CD8-positive, alpha-beta memory T cell (primary cell): ENCODE measurements at places on chromosomes 7 and 10. TPM values are rescaled to one million over a fixed set of nuclear protein-coding genes. Genes with fewer than 3 reads are reported as not detected.

DNA sequence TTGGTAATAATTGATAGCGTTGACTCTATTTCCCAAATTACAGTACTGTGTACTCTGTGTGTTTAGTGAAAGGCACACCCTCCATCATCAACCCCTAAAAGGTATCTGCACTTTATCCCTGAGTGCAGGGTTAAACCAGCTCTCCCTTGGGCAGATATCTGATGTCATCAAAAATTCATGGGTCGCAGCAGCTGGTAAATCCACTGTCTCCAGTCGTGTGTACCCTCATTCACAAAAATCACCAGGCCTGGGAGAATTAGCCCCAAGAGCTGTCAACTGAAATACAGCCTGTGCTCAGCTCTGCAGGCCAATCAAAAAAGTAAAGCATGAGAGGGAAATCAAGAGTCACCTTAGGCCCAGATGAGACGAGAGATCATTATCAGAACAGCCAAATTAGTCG lies 103.7 kb downstream of the HIP1 start:
- no peak for DNase-seq

The NPY4R gene
- not detected for polyA plus RNA-seq

GRCh38 chr7:135707570-135707966 lies 20.4 kb downstream of the SLC13A4 start:
- DNase-seq: no peak

GRCh38 chr10:58347967-58348366 lies 13.2 kb downstream of the UBE2D1 start:
- no peak for DNase-seq

- DNase-seq: no peak
These were observed 311.4 kb downstream of the ADARB2 start for GRCh38 chr10:1425879-1426278.

DNA sequence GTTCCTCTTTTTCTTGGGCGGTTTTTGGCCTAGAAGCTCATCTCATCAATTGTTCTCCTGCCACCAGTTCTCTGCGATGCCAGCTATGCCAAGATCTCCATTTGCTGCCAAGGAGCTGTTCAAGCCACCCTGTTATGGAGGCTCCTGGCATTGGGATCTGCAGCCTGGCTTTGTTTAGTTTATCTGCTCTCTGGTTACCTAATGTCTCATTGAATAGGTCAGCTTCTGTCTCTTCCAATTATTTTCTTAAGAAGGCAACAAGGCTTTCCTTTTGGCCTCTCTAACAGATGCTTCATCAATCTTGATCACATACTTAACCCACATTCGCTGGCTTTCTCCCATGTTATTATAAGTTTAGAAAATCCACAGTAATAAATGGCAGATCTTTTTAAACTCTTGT lies 20.6 kb upstream of the SDK1 start:
- no peak for DNase-seq

DNA sequence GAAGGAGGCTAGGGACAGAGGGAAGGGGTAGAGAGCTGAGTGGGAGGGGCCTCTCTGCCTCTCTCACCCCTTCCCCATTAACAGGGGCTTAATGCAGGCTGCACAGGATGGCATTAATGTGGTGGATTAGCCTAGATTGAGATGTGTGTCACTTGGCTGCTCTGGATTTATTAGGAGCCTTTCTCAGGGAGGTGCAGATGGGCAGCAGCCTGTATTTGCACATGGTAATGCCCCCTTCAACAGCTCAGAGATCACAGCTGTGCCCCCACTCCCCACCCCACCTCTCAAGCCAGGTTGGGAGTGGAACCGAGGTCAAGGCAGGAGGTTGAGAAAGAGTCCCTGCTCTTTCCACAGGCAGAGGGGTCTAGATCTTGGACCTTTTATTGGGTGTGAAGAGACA lies 7.3 kb downstream of the PITX3 start:
- no peak for DNase-seq

GRCh38 chr7:50304911-50305582 lies 531 bp downstream of the IKZF1 start:
- peak; percentile 41 for DNase-seq

- DNase-seq: no peak
These were observed 62.5 kb downstream of the GNA12 start for GRCh38 chr7:2781636-2782035.

DNA sequence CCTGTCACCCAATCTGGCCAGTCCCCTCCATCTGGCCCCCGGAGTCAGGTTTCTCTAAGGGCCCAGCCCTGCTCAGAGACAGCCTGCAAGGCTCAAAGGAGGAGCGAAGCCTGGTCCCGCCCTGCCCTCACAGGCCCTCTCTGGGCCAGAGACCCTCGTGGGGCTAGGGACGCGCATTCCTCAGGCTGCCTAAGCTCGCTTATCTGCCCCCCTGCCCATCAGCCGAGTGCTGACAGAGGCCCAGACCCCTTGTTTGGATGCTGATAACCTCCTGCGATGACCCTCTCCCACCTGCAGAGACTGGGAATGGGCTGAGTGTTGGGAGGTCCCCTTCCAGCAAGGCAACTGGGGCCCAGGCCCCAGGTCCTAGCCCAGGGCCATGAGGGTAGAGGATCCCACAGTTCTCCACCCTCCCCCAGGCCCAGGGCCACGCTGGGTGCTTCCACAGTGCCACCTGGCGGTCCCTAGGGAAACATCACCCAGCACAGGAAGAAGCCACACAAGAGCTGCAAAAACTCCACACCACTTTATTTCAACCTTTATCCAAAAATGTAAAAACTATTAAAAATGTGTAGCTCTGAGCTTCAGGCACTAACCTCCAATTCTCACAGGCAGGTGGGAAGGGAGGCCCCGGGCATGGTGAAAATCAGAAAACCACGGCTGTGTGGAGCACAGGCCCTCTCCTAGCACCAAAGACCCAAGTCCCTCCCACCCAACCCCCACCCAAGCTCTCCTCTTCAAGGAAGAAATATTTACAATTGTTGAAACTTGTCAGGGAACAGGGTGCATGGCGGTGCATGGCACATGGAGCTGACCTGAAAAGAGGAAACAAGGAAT lies 2.2 kb downstream of the NPM3 start:
- peak; percentile 55 for DNase-seq

The HOXA1 gene
- 0.75 TPM for polyA plus RNA-seq

The ERLIN1 gene
- polyA plus RNA-seq: 11.8 TPM

The OR2A5 gene
- polyA plus RNA-seq: not detected

The TRIM56 gene
- 22.0 TPM for polyA plus RNA-seq

DNA sequence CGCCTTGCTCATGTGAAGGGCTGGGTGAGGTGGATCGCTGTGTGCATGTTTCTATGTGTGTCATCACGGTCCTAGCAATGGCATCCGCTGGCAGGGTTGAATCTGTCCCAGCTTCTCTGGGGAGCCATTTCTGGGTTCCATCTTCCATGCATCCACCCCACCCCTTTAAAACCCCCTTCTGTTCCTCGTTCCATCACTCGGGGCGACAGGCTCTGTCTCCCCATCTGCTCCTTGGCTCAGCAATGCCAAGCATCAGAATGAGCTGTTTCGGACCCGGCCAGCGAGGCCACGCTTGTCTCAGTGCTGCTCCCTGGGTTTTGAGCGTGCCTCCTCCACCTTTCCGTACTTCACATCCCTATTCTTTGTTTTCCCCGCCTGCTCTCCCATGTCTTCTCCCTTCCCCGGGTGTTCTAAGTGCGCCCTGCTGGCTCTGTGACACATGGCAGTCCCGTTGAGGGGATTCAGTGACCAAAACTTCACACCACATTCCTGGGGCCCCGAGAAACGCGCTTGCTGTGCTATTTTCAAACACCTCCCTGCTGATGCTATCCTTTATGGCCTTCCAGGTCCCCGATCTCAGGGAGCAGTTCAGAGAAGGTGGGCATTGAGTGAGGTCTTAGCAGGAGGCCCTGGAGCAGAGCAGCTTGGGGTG lies 554.1 kb upstream of the FOXK1 start:
- DNase-seq: no peak

DNA sequence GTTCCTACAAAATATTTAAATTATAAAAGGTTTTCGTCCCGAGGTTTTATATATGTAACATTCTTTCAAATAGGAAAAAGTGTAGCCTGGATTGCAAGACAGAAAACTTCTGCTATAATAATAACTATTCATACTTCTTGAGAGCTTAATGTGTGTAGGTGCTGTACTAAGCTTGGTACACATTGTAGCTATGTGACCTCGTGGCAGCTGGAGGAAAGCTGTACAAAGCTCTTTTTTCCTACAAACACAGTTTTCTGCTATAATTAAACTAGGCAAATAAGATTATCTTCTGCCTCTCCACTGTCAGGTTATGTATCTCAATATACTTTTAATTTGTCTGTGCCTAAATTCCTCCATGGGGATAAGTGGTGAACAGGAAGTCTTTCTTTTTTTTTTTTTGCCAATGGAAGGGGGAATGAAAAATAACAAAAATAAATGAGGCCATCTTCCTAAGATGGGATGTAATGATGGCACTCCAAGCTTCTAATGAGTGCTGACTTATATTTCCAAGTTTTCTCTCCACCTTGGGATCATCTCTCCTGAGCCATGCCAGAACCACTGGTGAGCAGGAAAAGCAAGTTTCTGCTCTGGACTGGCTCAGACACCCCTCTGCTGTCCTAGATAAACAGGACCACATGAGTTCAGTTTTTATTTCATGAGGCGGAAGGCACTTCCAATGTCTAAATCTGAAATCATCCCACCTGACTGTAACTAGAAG lies 9.9 kb downstream of the SGMS1 start:
- no peak for DNase-seq
